ENCODE measurements at places on chromosomes 11 and 22. TPM values are rescaled to one million over a fixed set of nuclear protein-coding genes. Genes with fewer than 3 reads are reported as not detected.

The PATE2 gene
- 0.69 TPM for polyA plus RNA-seq

The FGF3 gene
- not detected for polyA plus RNA-seq

The PKDREJ gene
- not detected for polyA plus RNA-seq

- DNase-seq = peak; percentile 26
Observed at GRCh38 chr11:111320728-111321568, 22.6 kb downstream of the POU2AF3 start.

DNA sequence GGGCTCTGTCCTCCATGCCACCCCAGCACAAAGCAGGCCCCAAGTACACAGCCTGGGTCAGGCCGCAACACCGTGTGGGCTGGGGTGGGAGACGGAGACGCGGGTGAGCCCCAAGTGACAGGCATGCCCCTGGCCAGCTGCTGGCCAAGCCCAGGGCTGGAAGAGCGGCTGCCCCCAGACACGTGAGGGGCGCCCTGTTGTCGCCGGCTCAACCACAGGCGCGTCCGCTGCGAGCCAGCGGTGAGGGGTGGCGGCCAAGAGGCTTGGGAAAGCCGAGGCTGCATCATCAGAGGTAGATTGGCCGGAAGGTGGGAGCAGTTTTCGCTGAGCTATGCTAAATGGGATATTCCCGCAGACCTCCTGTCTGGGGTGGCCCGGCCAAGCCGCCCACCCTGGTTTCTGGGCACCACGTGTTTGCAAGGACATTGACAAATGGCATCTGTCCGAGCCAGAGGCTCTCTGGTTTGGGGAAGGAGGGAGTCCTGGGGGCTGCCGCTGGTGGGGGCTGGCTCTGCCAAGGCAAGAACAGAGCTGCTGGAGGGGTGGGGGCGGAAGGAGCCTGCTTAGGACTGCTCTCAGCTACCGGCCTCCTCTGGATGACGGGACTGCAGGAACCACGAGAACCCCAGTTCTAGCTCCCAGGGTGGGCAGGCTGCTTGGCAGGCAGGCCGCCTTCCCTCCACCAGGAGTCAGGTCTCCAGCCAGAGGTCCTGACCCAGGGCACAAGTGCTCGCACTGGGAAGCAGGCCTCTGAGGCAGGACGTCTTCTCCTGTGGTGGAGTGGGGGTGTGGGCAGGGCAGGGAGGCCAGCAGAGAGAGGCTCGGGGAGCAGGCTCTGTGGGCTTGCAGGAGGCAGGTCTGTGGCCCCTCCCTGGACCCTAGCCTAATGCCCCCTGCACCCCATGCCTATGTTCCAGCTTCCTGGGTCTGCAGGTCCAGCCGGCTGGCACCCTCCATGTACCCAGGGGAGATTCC is 552 bp downstream of the PRR33 start:
- no peak for DNase-seq

Data from hepatocyte (in vitro differentiated cells).